NCI-H1092 treated with DMSO at 0.1 percent for 48 hours (cell line): ENCODE measurements at places on chromosomes 5 and 9.

GRCh38 chr9:111662576-111663300, 1.3 kb downstream of the GNG10 start:
- DNase-seq, result peak; percentile 16

- no peak for DNase-seq
Observed at GRCh38 chr5:42628821-42629220, 127.8 kb upstream of the CCDC152 start.

- DNase-seq, result no peak
Observed at GRCh38 chr9:21322911-21323461, 12.2 kb downstream of the KLHL9 start.

- DNase-seq, result no peak
Observed at GRCh38 chr5:10627160-10627701, 63.4 kb downstream of the ANKRD33B start.

DNA sequence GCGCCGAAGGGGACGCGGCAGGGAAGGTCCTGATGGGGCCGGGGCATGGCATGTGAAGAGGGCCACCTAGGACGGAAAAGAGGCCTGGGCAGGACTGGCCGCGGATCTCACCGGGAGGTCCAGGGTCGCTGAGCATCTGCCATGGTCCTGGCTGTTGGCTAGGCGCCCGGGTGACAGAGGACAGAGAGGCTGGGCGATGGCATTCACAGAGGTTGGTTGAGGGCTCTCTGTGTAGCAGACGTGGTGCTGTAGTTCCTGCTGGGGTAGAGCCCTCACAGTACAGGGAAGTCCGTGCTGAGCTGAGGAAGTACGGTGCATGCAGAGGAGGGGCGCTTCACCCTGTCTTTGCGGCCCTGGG, 427 bp downstream of the PCYOX1L start:
- peak; percentile 59 for DNase-seq

DNA sequence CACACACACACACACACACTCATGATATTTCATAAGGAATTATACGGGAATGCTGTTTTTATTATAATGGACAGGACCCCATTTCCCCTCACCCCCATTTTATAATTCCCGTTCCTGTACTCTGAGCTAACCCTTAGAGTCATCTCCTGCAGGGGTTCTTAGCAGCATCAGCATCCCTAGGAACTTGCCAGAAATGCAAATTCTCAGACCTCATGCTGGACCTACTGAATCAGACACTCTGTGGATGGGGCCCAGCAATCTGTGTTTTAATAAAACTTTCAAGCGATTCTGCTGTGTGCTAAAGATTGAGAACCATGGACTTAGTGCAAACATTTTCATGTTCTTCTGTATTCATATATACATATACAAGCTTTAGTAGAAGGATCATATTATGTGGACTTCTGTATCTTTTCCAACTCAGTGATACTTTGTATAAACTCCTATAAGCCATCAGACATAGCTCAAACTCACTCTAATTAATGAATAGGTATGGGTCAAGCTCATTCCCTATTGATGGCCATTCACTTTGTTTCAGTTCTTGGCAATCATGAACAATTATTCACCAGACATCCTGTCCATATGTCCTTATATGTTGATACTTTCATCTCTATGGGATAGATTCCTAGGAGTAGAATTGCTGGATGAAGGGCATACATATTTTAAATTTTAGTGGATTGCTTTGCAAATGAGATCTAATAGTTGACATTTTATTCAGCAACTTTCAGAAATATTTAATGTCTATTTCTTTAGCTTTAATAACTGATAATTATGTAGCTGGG, 65.5 kb downstream of the ARHGEF28 start:
- no peak for DNase-seq

DNA sequence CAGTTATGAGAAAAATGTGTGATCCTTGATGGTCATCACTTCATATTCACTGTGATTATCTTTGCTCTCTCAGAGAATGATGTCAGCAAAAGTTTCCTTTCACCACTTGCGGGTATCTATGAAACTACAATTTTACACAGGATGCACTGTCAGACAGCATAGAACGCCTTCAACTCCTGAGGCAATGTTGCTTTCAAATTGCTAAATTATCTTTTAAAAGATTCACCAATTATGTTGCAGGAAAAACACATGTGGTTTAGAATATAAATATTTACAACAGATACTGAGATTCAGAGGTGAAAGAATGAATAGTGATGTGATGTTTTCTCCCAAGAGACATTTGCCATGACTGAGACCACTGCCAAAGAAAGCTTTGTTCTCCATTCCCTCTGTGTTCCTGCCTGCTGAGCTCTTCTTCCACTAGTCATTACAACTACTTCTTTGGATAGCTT, 879.8 kb upstream of the DMAC1 start:
- DNase-seq, result no peak

GRCh38 chr9:92709240-92709639, 39.3 kb upstream of the IPPK start:
- DNase-seq, result no peak

DNA sequence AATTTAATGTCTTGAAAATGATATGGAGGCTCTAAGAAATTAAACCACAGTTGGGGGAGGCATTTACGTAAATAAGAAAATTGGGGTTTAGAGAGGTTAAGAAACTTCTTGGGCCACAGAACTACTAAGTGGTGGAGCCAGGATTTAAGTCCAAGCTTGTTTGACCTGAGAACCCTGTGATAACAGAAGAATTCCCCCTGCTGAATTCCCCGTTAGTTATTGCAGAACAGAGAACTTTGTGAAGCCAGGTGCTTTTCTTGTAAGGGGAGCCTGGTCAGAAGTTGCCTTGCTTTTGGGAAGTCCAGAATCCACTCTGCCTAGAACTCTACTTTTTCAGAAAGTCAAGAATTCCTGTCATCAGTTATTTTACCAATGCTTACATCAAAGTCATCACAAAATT, 309.3 kb upstream of the SEMA6A start:
- no peak for DNase-seq

- no peak for DNase-seq
Observed at GRCh38 chr9:90815183-90815943, 13.7 kb downstream of the SYK start.

GRCh38 chr9:73039271-73040263, 86.7 kb upstream of the ALDH1A1 start:
- DNase-seq, result no peak

DNA sequence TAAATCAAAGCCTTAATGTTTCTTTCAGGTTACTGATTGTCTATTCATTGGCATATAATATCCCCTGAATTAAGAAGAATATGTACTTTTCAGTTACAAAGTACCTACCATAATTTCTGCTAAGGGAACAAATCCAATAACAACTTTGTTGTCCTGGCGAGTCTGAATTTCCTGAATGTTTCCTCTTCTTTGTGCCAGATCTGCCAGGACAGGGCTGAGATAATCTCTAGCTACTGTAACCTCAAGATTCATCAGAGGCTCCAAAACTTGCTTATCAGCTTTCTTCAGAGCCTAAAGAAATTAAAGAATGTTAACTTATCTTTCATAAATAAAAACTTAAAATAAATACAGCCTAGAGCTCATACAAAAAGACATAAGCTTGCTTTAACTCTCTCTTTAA, 37.2 kb downstream of the HEXB start:
- no peak for DNase-seq

DNA sequence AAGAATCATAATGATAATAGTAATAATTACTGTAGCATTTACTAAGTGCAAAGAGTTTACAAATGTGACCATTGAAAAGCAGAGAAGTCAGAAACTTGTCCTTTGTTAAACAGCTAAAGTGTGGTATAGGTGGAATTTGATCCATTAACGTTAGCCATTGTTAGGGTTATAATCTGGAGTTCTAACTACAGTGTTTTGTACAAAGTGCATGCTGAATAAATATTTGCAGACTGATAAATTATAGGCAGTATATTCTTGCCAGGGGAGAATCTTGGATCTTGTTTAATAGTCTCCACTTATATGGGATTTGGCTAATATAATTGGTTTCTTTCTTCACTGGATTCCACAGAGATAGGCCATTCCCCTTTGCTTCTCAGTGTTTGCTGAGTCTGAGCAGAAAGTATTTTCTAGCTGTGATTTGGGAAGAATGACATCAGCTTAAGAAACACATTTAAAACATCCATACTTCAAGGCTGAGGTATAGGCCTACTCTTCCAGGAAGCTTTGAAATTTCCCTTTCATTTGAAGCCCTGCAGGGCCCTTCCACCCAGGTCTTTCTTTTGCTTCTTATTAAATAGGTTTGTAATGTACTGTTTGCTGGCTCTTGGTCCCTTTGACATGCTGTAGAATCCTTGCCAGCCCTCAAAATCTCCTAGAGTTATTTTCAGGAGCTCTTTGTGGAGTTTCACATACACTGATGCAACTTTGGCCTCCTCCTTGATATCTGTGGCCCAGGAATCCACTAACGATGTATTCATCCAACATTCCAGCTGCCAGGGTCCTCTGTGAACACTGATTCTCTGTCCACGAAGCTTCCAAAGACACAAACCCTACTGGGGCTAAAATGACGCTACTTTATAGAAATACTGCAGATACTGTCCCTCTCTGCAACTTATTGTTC, 51.4 kb downstream of the ATP10B start:
- no peak for DNase-seq

GRCh38 chr9:131330814-131331600, 41.5 kb downstream of the PLPP7 start:
- DNase-seq, result no peak

DNA sequence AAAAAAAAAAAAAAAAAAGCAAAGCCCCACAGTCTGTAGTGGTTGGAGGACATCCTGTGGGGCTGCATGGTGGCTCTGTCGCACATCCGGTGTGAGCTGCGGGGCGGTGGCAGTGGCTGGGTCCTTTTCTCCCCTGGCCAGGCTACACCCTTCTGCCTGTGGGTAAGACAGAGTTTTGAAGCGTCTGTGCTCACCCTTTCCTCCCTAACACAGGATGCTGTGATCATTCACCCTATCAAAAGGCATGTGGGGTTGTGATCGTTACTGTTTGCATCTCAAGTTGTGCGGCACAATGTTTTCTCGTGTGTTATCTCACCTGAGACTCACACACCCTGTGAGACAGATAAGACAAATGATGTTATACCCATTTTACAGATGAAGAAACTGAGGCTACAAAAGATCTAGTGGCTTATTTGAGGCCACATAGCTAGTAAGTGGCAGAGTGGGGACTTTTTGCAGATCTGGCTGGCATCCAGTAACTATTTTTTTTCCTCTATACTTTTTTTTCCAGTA, 17.5 kb downstream of the IRF1 start:
- no peak for DNase-seq

DNA sequence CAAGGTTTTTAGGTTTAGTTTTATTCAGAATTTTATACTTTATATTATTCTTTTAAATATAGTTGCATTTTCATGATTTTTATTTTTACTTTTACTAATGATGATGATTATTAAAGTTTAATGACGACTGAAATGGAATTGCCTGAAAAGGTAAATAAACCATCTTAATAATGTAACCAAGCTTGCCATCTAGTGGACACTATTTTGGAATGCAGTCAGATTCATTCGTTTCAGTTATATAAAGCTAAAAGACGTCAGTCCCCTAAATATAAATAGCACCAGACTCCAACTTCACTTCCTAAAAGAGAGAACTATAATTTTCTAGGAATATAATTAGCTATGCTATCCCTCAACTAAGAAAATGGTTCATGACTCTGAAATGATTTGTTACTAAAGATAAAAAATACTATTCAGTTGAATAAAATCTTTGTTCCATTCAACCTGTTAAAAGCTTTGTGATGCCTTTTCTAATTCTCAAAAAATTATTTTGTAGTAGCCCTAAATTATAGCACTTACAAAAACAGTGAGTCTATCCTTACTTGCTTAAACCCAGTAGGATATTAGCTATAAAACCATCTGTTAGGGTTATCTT, 19.9 kb downstream of the ABITRAM start:
- peak; percentile 24 for DNase-seq

DNA sequence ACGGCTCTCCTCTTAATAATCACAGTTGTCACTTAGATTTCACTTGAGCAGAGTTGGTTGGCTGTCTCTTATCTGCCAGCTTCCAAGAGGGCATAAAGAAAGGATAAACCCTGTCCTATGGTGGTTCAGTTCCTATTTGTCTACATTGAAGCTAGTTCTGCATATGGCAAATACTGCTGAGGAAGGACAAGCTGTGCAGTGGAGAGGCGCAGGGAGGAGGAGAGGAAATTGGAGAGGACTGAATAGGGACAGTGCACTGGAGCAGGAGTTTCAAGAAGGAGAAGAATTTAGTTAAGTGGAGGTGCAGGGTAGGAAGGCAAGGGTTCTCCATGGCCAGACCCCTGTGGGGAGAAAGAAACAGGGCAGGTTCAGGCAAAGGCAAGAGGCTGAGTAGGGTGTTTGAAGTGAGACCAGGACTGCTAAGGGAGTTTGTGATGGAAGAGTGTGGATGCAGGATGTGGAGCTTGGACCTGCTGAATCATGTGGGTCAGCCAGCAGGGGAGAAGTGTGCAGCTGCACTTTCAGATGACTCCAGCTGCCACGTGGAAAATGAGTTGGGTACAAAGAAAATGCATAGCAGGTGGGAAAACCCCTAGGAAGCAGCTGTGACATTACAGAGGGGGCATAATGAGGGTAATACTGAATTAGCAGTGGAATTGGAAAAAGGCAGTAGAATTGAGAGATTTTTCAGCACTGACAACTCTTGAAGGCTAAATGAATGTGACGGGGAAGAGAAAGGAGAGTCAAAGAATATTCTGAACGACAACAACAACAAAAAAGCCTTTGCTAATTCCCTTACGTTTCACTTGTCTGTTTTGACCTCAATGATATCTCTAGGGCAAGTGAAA, 66.8 kb downstream of the MAMDC2 start:
- peak; percentile 85 for DNase-seq

DNA sequence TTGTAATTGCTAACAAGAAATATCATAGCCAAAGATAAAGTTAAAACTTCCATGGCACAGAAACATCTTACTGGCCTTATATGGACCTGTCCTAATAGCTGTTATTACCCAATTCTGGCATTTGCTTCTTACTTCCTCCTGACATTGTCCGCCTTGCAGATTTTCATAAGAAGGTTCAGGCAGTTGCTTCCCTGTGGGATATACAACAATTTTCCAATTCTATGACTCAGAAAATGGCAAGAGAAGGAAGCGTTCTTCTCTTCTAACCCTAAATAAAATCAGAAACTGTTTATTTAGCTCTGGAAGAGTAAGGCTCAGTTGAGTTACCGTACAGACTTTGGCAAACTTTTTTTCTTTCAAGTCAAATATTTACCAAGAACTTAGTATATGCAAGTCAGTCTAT, 1.7 kb downstream of the PRKAA1 start:
- no peak for DNase-seq

GRCh38 chr5:58136406-58136805, 323.5 kb downstream of the PLK2 start:
- no peak for DNase-seq

GRCh38 chr5:150329038-150329437, 26.3 kb upstream of the ARSI start:
- DNase-seq, result no peak
